Fibroblast of skin of back (primary cell): ENCODE measurements at places on chromosomes 7 and 10.

- DNase-seq = no peak
Measured at GRCh38 chr7:92205987-92206386, 27.0 kb upstream of the LRRD1 start.

DNA sequence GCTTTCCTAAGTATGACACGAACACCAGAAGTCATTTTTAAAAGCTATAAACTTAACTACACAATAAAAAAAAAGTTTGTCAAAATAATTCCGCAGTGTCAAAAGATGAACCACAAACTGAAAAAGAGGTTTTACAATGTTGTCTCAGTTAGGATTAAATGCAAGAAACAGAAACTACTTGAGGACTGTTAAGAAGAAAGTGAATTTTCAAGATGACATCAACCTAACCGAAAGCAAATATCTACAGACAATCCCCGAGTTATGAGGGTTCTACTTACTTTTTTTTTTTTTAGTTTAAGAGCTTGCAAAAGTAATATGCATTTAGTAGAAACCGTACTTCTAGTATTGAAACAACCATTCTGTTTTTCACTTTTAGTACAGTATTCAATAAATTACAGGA lies 62.3 kb downstream of the TFPI2 start:
- no peak for DNase-seq

DNA sequence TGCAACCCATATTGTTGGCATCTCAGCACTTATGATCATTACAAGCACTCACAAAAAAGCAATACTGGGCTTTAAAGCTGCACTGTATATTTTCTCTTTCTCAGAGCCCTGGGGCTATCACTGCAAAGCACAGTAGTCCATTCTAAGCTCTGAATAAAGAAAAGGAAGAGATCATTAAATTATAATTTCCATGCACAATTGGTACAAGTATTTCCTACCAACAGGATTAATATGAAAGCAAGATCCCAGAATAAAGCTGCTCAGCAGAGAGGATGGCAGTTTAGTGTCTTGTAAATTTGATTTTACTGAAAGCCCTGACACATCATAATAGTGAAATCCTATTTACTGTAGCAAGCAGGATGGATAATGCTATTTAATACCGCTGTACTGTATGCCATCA lies 205.3 kb downstream of the CHCHD3 start:
- DNase-seq = no peak

DNA sequence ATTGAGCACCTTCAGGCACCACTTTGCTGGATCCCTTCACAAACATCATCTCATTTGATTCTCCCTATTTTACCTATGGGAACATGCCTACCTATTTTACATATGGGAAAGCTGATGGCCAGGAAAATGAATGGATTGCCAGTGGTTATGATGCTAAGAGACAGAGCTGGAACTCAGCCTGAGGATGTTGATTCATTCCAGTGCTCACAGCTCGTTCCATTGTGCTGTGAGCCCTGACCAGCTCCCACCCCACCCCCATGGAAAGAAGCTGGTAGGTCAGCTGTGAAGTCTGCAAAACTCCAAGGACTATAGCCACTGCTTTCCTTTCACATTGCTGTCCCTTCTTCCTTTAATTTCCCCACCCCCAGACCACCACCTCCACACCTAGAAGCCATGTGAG lies 9.6 kb downstream of the UBTD1 start:
- DNase-seq = peak; percentile 37

- peak; percentile 75 for DNase-seq
Measured at GRCh38 chr7:134854816-134855215, 75.4 kb downstream of the CALD1 start.

DNA sequence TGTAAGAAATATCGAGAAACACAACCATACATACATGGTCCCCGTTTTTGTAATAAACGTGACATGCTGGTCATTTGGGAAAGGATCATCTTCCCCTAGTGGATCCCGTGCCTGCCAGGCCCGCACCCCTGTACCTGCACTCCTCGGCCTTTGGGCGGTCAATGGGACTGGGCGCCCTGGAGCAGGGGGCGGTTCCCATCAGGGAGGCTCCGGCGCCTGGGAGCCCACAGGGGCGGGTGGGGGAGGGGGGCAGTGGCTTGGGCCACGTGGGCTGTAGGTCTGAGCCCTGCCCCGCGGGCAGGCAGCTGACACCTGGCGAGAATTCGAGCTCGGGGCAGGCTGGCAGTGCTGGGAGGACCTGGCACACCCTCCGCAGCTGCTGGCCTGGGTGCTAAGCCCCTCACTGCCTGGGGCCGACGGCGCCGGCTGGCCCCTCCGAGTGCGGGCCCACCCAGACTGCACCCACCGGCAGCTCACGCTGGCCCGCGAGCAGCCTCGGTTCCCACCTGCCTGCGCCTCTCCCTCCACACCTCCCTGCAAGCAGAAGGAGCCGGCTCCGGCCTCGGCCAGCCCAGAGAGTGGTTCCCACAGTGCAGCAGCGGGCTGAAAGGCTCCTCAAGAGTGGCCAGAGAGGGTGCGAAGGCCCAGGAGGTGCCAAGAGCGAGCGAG lies 361.6 kb upstream of the GRM3 start:
- no peak for DNase-seq

- DNase-seq = no peak
Measured at GRCh38 chr10:46094931-46095750, 49.1 kb upstream of the MSMB start.

DNA sequence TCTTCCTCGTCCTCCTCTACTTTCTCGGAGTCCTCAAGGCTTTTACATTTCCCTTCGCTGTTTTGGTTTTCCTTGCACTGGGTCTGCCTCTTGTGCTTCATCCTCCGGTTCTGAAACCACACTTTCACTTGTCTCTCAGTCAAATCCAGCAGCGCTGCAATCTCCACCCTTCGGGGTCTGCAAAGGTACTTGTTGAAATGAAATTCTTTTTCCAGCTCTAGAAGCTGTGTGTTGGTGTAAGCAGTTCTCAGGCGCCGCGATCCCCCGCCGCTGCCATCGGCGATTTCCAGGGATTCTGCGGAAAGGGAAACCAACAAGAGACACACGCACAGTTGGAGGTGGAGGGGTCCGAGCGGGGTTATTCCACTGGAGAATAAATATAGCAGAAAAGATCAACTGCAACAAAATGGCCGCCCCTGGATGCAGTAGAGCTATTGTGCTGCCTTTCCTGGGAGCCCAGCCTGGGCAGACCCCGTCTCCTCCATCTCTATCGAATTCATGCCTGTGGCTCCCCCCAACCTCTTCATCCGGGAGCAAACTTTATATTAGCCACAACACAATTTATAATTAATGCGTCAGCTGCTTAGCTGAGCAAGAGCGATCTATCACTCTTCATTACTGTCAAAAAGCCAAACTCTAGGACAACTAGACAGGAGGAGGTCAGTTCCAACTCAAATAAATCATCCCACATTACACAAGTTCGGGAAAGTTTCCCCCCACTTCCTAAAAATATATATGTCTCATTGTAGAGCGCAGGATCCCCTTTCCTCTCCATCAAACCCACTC lies 1.1 kb downstream of the HOXA2 start:
- no peak for DNase-seq

GRCh38 chr10:5968681-5969453 lies 8.5 kb downstream of the IL15RA start:
- no peak for DNase-seq

GRCh38 chr7:20307119-20307518 lies 23.6 kb upstream of the ITGB8 start:
- no peak for DNase-seq

- DNase-seq = no peak
Measured at GRCh38 chr7:20030417-20030816, 186.8 kb downstream of the MACC1 start.
